ENCODE measurements at places on chromosomes 7 and 10. TPM values are rescaled to one million over a fixed set of nuclear protein-coding genes. Genes with fewer than 3 reads are reported as not detected.

GRCh38 chr7:147811923-147812322 is 778.6 kb upstream of the C7orf33 start:
- H3K27me3 ChIP-seq, result no peaks in the 10 kb centered on the region
- H3K27ac ChIP-seq, result no peak overlapping the region
- H3K4me3 ChIP-seq, result no peak overlapping the region
- no peaks in the 10 kb centered on the region for H3K4me1 ChIP-seq
- no peak for DNase-seq

GRCh38 chr7:51732951-51733350 is 416.3 kb upstream of the COBL start:
- no peak for DNase-seq
- no peaks in the 10 kb centered on the region for H3K36me3 ChIP-seq
- no peaks in the 10 kb centered on the region for H3K4me1 ChIP-seq

- H3K36me3 ChIP-seq, result no peaks in the 10 kb centered on the region
- no peaks in the 10 kb centered on the region for H3K27me3 ChIP-seq
- H3K4me1 ChIP-seq, result no peaks in the 10 kb centered on the region
- H3K4me3 ChIP-seq, result no peak overlapping the region
- no peak for DNase-seq
Measured at GRCh38 chr7:122038904-122039303, 105.1 kb downstream of the AASS start.

GRCh38 chr10:115593060-115593459 is 499.9 kb downstream of the ATRNL1 start:
- H3K4me3 ChIP-seq, result no peak overlapping the region
- H3K27ac ChIP-seq, result no peak overlapping the region
- H3K4me1 ChIP-seq, result no peaks in the 10 kb centered on the region
- no peaks in the 10 kb centered on the region for H3K36me3 ChIP-seq

- no peak overlapping the region for H3K4me3 ChIP-seq
- no peaks in the 10 kb centered on the region for H3K4me1 ChIP-seq
- H3K36me3 ChIP-seq, result no peaks in the 10 kb centered on the region
- no peaks in the 10 kb centered on the region for H3K27me3 ChIP-seq
- DNase-seq, result peak; percentile 10
- no peak overlapping the region for H3K27ac ChIP-seq
Measured at GRCh38 chr7:22872096-22872807, 49.6 kb upstream of the TOMM7 start.

The C10orf90 gene
- total RNA-seq, result not detected
